Keratinocyte (primary cell): ENCODE measurements at places on chromosomes 6 and 20. TPM values are rescaled to one million over a fixed set of nuclear protein-coding genes. Genes with fewer than 3 reads are reported as not detected.

DNA sequence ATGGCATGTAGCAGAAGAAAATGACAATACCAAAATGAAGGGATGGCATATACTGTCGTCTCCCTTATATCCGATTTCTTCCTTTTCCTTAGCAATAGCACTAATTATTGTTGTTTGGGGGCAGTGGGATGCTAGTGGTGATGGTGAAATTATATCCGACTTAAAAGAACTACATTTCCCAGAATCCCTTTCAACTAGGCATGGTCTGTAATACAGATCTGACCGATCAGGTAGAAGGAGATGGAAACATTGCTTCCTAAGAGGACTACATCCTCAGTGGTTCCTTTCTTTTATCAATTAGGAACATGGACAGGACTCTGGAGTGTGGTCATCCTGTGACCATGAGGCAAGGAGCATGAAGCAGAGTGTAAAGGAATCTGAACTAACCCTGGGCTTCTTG, 532.6 kb downstream of the CBLN4 start:
- no peak for DNase-seq

DNA sequence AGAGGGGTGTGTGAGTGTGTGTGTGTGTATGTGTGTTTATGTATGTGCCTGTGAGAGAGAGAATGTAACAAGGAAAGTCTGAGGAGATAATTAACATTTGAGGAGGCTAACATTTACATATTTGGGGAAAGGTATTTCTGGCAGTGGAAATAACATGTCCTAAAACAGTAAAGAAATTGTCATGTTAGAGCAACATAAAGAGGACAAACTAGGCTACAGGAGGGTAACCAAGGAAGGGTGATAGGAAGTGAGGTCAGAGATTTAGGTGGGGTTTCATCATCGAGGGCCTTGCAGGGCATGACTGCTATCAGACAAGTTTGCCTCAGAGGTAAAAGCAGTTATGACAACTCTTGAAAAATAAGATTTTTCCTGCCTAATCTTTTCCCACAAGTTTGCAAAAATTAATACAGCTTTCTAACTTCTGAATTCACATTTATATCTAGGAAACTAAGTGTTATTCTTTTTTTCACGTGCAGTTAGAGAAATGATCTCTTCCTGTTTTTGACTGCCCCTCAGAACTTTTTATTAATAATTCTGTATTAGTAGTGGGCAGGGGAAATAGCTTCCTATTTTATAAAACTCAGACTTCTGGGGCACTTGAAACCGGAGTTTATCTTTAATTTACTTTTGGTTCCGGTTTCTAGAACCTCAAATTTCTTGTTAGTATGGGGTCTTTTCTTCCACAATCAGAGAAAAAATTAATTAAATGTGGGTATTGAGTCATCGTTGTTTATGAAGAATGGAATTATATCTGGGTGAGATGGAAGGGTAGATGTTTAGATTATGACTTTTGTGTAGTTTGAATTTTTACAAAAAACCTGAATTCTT, 30.5 kb upstream of the RHAG start:
- no peak for DNase-seq

- DNase-seq, result no peak
Observed at GRCh38 chr20:60785301-60785700, 466.8 kb upstream of the CDH4 start.

DNA sequence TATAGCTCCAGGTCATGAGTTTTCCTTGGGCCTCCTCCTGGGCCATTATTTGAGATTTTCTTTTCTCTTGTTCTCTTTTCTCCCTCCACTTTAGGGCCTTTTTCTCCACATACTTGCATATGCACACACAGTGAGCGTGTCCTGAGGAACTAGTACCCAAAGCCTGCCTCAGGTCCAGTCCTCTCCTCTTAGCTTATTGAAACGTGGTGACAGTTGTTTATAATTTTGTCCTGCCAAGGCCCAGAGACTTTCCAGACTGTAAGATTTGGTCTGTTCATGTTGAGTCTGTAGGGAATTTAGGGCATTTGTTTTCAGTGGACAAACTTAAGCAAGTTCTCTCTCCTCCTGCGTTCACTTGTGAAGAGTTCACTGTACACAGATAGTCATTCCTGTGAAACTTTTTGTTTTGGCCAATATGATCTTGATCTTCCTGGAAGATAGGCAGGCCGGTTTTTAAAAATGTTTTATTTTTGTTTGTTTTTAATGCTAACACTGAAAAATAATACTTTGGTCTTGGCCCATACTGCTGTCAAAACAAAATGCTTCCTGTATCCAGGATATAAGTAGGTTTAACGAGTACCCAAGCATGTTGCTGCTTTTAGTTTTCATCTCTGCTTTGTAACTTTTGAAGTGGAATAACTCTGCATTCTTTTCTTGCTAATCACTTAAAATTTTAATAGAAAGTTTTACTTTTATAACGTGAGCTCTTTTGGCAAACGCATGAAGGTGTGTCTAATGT, 20.7 kb downstream of the LRRC1 start:
- DNase-seq, result no peak

DNA sequence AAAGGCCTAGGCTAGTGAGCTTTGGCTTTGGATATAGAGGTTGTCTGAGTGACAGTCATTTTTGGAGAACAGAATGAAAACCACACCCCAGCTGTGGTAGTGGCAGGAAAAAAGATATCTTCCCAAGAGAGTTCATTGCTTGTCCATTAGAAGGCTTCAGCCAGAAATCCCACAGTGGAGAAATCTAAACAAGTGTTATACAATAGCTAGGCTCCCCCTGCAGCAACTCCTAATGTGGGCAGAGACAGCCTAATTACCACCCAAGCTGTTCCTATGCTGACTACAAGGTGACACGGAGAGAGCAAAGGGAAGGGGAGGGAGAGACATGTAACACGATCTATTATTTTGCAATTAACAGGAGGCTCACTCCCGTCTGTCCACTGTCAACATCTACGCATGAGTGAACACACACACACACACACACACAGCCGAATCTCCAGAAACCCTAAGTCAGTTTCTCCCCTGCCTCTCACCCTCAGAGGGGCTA, 147.5 kb upstream of the TCF21 start:
- no peak for DNase-seq

DNA sequence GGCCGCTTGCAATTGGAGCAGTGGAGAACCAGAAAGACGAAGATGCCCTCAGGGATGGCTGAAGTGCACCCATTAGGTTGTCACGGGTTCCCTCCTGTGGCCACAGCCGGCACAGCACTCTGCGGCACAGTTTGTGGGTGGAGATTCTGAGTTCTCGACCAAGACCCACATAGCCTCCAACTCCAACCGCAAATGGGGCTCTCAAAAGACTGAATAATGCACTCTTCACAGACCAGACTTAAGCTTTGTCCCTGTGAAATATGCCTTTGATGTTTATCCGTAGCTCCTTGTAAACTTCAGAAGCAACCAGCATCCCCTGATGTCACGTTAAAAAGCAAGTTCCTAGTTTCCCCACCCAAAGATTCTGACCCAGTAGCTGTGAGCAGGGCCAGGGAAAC, 934 bp upstream of the CST9 start:
- no peak for DNase-seq

SLC17A3 gene
- polyA plus RNA-seq, result not detected in 3 replicates

KHDC1L gene
- 0.10 TPM in 1 of 3 replicates, not detected in the others for polyA plus RNA-seq

PRR18 gene
- polyA plus RNA-seq, result not detected in 3 replicates
